Brain microvascular endothelial cell (primary cell): ENCODE measurements at places on chromosomes 12 and 14.

GRCh38 chr12:113231235-113232088 is 10.2 kb downstream of the TPCN1 start:
- DNase-seq, result peak; percentile 75

GRCh38 chr14:56181681-56182085 is 63.5 kb downstream of the PELI2 start:
- DNase-seq, result no peak

DNA sequence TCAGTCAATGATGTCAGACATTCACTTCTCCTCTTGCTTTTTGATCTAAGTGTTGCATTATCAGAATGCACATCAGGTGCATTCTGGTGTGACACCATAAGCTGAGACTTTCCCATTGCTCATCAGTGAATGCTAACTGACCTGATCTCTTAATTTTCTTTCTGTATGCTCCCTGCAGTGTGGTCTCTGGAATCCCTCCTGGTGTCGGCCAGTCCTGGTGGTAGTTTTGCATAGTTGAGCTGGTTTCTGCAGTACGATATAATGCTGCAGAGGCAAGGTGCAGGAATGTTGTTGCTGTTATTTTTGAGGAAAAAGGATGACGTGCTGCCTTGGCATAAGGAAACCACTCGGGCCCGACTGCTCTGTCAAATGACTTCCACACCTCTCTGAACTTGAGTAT is 11.0 kb upstream of the SRP54 start:
- peak; percentile 55 for DNase-seq

GRCh38 chr12:107992870-107993451 is 136.1 kb upstream of the WSCD2 start:
- DNase-seq, result peak; percentile 40

DNA sequence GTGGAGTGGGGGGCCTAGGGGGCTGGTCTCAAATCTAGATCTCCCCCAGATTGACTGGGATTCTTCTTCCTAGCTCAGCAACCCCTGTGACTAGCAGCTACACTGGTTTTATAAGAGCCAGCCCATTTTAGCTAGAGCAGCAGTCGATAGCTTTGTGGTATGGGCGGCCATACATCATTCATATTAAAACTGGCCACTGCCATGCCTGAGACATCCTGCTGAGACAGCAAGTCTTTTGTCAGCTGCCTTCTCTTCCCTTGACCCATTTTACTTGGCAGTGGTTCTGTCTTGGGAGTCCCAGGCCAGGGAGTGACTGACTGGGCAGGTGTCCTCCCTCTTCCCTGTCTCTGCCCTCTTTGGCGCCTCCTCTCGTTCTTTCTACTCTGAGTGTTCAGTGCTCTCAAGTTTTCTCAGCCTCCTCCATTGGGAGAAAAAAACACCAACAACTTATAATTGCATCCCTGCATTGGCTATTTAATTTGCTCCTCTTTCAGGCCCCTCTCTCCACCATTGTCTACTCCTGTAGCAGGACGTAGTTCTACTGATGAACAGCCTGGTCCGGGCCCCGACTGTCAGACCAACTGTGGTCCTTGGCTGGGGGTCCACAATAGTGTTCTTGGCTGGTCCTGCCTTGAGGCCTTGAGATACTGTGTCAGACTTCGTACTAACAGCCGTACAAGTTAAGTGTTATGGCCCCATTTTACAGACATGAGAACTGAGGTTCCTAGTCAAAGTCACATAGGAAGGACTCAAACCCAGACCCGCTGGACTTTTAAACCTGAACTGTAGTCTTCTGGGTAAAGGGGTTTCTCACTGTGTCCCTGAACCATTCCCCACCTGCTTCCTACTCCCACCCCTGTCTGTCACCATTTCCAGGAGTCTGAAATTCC is 18.3 kb upstream of the JDP2 start:
- no peak for DNase-seq

- DNase-seq, result no peak
These were observed 52.4 kb downstream of the PAPLN start for GRCh38 chr14:73289729-73290128.

DNA sequence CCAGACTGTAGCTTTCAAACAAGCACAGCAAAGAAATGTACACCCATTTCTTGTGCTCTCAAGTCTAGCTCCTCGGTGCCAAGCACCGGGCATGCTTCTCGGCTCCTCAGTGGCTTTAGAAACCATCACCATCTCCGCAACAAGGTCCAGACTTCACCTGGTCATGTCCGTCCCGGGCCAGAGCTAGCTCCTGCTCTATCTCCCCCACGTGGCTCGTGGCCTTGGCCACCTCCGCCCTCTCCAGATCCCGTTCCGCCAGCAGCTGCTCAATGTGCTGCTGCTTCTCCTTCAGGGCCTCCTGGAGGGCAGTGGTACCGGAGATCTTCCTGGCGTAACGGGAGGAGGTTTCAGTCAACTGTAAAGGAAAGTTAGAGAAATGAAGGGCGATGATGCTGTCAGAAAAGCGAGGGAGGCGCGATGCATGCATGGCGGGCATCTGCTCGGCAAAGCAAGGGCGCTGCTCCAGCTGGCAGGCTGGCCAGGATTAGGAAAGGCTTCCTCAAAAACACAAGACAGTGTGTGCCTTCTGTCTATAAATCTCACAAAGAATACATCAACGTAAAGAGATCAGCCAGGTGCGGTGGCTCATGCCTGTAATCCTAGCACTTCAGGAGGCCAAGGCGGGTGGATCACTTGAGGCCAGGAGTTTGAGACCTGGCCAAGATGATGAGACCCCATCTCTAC is 67.4 kb downstream of the CLIP1 start:
- DNase-seq, result no peak

DNA sequence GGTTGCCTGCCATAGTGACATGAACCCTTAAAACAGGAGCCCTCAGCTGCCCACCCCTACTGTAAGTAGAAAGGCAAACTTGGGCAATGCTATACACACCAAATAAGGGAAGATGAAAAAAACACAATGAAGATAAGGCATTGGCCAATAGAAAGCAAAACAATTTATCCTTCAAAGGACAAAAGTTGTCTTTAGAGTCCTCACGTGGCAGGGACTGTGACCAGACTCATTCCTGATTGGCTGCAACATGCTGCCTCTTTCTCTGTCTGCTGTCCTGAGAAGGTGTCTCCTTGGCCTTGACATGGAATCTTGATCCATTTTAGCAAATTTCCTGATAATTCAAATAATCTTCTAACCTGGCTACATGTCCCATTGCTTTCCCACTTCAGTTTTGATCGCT is 131.9 kb downstream of the GPR135 start:
- DNase-seq, result no peak
